ENCODE measurements at places on chromosomes 1 and 21.

GRCh38 chr21:37562920-37563640 lies 196.5 kb downstream of the DYRK1A start:
- DNase-seq: no peak

- DNase-seq: no peak
Observed at GRCh38 chr1:22096036-22096435, 43.5 kb downstream of the CDC42 start.

- no peak for DNase-seq
Observed at GRCh38 chr1:170931650-170932049, 3.7 kb upstream of the MROH9 start.

GRCh38 chr1:41568204-41568603 lies 83.7 kb upstream of the EDN2 start:
- DNase-seq: no peak

DNA sequence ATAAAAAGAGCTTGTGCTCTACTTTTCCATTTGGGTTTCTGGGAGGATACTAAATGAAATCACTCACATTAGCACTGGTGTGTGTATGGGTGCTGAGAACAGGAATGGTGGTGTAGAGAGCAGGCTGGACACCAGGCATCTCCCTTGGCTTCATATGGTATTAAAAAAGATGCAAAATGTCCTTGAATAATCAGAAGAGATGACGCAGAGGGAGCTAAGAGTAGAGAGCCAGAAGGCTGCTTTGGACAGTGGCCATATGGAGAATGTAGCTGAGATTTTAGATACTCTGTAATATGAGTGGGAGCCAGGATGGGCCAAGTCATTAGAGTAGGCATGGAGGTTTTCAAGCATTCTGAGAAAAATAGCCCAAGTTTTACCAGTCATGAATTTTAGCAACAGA lies 112.3 kb upstream of the ZRANB2 start:
- DNase-seq: no peak

GRCh38 chr1:2322065-2322571 lies 69.2 kb downstream of the MORN1 start:
- no peak for DNase-seq

DNA sequence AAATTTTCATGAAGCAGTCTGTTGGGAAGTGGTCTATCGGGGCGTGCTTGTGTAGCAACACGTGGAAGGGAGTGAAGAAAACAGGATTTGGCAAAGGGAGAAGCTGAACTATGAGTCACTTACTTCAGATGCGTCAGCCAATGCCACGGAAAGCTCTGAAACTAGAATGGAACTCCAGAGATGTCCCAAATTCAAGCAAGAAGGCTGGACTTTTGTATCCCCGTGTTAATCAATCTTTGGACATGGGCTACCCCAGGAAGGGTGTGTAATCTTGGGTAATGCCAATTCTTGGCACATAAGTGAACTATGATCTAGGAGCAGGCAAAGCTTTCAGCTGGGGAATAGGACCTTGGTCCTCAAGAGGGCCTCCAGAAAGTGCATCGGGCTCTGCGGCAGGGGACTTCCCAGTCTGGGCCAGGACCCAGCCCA lies 102.6 kb downstream of the ADSS2 start:
- no peak for DNase-seq

DNA sequence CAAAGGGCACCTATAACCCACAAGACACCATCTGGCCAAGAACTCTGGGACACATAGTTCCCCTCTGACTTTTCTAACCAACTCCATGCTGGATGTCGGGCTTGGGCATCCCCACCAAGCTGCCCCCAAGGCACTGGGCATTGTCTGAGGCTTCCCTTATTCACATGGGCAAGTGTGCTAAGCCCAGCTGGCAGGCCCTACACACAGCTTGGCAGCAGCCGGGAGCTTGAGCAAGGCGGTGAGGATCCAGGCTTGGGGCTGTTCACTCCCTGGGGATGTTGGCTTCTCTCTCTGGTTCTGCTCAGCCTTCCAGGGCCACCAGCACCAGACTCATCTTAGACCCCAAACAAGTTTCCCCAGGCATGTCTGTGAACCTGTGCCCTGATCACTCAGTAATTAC lies 138.3 kb upstream of the KAZN start:
- no peak for DNase-seq

DNA sequence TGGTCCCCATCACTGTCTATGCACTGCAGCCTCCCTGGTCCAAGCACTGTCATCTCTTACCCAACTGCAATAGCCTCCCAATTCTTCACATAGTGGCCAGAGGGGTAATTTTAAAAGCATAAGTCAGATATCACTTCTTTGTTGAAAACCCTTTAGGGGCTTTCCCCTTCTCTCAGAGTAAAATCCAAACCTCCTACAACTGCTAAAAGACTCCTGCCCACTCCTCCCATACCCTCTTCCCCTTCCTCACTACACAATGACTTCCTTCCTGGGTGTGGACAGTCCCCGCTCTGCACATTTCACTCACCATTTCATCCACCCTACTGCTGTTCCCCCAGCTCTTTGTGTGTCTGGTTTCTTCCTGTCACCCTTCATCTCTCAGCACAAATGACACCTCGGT lies 8.3 kb downstream of the MCOLN2 start:
- DNase-seq: no peak

- no peak for DNase-seq
Observed at GRCh38 chr1:114021665-114022099, 42.4 kb downstream of the OLFML3 start.

DNA sequence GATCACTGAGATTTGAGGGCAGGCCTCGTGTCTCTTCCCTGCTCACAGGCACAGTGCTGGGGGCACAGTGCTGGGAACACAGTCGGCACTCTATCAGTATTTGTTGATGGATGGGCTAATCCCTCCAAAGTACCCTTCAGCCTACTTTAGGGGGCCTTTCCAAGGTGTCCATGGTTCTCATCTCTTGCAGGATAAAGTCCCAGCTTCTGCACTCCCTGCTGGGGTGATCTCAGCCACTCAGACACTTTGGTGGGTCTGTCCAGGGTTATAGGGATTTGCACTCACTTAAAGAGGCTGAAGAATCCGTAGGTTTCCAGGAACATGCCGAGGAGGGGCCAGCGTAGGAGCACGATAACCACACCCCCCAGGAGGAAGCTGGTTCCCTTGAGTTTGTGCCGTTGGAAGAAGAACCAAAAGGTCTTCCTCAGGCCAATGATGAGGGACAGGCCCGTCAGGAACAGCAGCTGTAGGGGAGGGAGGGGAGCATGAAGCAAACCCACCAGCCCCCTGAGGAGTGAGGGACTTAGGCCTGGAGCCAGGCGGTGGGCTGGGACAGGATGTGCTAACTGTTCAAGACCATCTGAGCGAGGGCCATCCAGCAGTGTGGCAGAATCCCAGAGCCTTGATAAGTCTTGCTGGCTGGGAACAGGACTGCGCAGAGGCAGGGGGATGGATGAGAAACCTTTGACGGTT lies 5.2 kb upstream of the KISS1 start:
- DNase-seq: no peak

- no peak for DNase-seq
Observed at GRCh38 chr1:7402548-7402850, 368.6 kb upstream of the VAMP3 start.

GRCh38 chr1:14614341-14614740 lies 15.9 kb downstream of the KAZN start:
- DNase-seq: no peak

DNA sequence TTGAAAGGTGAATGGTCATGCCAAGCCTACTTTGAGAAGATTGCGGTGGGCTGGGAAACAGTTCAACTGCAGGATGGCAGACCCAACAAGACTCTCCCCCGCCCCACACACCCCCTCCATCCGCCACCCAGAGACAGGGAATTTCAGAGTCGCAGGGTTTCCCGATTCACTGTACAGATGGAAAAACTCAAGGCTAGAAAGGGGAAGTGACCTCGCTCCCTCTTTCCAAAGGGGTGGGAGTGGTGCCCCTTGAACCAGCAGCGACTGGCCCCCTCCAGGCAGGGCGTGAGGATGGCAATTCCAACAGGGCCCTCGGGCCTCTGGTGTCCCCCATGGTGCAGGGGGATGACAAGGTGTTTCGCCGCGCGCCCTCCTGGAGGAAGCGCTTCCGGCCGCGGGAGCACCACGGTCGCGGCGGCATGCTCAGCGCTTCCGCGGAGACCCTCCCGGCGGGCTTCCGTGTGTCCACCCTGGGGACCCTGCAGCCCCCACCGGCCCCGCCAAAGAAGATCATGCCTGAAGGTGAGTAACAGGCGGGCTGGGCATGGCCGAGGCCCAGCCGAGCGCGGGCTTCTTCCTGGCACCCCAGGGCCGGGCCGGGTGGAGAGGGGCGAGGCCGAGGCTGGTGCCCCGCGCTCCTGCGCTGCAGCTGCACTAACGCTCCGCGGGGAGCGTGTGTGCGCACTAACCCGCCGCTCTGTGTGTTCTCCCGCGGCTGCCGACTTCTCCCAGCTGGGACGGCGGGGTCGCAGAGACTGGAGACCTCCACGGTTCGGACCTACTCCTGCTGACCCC lies 10.4 kb downstream of the MYOG start:
- no peak for DNase-seq

DNA sequence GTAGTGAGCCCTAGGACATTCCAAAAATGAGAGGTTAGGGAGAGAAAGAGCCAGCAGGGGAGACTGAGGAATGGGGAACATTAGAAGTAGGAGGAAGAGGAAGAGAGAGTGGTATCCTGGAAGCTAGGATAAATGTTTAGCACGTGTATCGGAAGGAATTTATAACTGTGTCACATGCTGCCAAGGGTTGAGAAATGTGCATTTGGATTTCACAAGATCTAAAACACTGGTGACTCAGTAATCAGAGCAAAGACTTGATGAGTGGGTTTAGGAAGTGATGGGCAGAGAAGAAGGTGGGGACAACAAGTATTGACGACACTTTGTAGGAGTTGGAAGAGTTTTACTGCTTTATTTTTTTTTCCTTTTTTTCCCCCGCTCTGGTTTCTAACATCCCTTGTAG lies 193.9 kb downstream of the FMN2 start:
- no peak for DNase-seq

GRCh38 chr1:37922767-37923550 lies 23.9 kb downstream of the INPP5B start:
- DNase-seq: no peak

- no peak for DNase-seq
Observed at GRCh38 chr1:177023726-177024125, 140.8 kb downstream of the ASTN1 start.

- no peak for DNase-seq
Observed at GRCh38 chr1:61123326-61123725, 41.0 kb downstream of the NFIA start.

- DNase-seq: no peak
Observed at GRCh38 chr21:38626306-38626705, 128.0 kb upstream of the ERG start.

DNA sequence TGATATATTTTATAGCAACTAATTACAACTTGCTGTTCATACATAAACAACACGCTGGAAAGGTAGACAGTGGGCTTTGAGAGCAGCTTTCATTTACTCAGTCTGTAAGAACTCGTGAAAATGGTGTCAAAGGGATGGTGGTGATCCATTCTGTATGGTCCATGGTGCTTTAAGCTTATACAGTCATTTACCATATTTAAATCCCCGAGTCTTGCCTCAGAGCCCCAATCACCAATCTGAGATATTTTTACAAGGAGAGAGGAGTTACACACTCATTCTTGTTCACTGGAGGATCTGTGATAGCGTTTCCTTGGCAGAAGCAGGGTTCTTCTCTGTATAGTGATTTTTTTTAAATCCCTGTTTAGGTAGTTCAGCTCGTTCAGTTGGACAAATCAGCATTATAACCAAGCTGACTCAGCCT lies 694.6 kb downstream of the USP25 start:
- DNase-seq: no peak

DNA sequence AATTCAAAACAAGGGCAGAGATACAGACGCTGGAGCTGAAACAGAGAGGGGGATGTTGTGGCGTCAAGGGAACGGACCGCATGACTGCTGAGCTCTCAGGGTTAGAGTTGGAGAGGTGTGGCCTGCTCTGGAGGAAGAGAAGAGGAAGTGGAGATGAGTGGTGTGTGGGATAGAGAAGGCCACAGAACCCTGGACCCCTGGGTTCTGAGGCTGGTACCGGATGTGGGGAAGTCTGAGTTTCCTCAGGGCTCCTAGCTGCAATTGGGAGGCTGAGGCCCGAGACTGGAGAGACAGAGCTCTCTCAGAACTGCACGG lies 1.8 kb downstream of the BCAN start:
- DNase-seq: no peak

DNA sequence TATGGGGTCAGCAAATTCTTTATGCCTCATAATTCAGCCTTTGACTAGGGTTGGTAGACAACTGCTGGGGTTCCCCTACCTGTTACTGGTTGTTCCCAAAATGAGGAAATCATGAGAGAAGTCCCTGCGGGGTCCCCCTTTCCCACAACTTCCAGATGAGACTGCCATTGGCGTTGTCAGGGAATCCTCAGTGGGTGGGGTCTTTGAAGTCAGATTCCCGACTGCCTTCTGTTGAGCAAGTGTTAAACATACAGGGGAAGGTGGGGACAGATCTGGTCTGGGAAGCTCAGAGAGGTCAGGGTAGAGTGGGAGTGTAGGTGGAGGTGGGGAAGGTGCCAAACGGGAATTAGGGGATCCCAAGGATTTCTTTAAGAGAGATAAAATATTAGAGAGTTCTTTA lies 14.7 kb downstream of the HSD3B2 start:
- no peak for DNase-seq

DNA sequence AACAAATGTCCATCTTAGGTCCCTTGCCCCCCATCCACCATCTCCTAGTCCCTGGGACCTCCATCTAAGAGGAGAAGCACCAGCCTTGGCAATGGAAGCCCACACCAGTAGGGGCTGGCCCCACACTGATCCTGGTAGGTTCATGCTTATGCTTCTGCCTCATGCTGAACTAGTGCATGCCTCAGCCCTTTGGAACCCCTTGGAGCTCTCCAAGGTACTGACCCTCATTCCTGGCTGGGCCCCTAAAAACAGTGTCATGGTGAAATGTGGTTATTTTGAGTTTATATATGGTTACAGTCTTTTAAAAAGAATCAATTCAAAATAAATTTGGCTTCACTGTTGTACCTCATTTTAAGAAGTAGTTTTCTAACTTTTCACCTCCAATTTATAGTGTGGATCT lies 108.3 kb downstream of the HIVEP3 start:
- DNase-seq: peak; percentile 37

DNA sequence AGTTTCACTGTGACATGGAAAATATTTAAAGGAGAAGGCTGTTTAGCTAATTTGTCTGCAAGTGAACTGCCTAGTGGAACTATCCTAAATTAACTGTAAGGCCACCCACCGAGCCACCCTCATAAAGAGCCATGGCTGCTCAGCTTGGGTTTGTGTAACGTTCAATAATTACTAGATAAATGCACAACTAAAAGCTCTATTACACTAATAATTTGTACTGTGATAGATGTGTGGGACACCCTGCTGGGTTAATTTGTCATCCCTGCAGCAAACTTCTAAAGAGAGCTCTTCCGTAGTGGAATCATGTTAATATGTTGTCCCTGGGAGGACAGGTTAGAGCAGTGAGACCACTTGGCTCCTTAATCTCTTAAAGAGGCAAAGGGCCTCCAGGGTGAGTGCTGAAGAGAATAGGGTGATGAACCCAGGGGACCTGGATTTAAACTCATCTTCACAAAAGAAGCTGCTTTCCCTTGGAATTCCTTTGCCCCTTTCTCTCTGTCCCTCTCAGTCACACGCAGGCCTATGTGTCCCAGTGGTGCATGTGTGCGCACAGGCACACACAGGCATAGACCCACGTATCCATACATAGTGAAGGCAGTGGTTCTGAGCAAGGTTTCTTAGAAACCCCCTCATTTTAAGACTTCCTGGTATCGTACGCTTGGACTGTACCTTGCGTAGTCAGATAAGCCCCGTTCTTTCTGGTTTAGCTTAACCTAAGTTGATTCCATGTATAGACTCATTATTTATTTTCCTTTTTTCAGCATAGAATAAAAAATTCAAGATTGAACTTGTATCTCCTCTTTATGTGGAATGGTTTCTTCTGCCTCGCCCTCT lies 310.3 kb downstream of the NFIA start:
- no peak for DNase-seq

All from stimulated activated CD4-positive, alpha-beta T cell treated with anti-CD3 and anti-CD28 coated beads, Interleukin-4, amount 100 ng/mL, for 48 hours (primary cell).